ENCODE measurements at places on chromosomes 3 and 15.

DNA sequence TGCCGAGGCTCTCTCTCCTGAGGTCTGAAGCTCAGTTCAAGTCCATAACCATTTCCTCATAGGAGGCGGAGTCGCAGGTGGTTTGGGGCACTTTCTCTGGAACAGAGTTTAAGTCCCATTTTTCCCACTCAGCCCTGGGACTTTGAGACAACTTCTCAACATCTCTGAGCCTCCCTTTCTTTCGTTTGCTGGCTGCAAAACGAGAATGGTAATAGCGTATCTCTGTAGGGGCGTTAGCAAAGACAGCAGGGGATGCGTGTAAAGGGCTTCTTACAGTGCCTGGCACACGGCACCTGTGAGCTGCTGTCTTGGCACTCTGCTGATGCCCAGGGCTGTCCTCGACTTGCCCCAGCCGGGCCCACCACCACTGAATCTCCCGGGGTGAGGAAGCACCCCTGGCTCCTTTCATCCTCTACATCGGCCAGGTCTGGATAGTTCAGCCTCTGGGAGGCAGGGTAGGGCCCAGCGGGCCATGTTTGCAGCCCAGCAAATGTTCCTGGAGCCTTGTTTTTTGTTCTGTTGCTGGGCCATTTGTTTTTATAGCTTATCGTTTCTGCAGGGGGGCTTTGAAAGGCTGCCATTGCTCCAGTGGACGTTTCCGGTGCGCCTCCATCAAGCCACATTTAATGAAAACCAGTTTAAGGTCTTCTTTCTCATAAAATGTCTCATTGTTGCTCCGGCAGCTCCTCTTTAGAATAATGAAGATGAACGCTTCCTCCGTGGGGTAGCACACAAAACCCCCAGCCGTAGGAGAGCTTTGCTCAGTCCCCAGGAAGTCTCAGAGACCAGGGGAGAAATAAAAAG lies 60.0 kb upstream of the WNT5A start:
- no peak for DNase-seq

DNA sequence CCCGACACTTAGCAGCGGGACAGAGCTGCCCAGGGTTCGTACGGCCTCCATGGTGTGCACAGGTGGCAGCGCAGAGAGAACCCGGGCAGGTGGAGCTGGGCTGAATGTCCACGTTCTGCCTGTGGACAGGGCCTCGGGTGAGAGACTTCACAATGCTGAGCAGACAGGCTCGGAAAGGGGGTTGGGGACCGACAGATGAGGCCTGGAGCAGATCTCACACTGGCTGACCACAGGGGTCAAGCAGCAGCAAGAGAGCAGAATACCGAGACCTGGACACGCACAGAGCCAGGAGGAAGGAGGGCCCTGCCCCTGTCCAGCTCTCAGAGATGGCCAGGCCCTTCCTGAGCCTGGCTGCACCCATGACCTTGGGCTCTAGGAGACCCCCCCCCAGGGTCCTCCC lies 83.0 kb downstream of the VGLL4 start:
- no peak for DNase-seq

- no peak for DNase-seq
Observed at GRCh38 chr15:84387086-84387485, 151.5 kb downstream of the GOLGA6L4 start.

- DNase-seq = no peak
Observed at GRCh38 chr15:29024662-29025061, 138.9 kb downstream of the APBA2 start.

GRCh38 chr3:28019740-28020139 lies 221.7 kb upstream of the CMC1 start:
- DNase-seq = no peak

DNA sequence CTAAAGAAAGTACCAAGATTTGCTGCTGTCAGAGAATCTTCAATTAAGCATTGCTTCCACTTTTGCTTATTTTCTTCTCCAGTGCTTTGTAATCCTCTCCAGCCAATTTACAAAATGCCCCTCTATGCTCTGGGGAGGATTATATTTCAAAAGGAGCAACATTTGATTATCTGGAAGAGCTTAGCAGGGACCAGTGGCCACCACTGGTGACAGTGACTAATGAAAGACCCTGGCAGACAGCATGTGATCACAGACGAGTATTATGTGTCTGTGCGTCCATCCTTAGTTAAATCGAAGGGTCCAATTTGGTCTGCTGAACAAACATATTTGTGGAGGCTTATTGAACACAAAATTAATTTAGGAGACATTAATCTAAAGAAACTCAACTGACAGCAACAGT lies 152.6 kb downstream of the ZNF621 start:
- DNase-seq = no peak

DNA sequence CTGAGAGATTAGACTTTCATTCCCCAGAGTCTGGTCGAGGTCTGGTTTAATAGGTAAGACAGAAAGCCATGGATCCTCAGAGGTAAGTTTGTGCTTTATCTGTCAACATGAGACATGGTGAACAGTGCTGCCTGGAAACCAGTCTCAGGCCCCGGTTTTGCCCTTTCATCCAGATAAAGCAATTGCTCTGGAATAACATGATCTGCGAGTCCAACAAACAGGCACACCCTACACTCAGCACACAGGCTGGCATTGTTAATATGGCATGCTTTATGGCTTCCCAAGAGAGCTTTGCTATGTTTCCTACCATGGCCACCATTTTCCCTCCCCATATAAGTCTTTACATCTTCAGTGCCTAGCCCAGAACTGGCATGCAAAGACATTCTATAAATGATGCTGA lies 30.1 kb upstream of the MNS1 start:
- no peak for DNase-seq

- DNase-seq = no peak
Observed at GRCh38 chr3:183822631-183823030, 2.7 kb downstream of the MAP6D1 start.

DNA sequence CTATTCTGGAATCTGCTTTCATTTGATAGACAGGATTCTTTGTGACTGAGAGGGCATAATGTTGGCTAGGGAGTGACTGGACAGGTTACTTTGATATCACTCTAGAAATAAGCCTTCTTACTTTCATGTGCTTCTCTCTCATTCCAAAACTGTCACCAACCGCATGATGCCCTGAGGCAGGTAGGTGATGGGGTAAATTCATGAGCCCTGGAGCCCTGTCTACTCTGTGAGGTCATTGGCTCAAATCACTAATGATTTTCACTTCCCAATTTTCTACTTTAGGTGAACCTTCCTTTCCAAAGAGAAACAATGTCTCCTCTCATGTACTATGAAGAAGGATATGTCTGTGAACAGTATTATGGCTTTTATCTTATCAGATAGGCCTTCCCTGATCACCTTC lies 596.7 kb downstream of the TUSC7 start:
- no peak for DNase-seq

GRCh38 chr15:87365186-87365585 lies 891.4 kb downstream of the NTRK3 start:
- DNase-seq = peak; percentile 29

- no peak for DNase-seq
Observed at GRCh38 chr3:113218011-113218680, 6.8 kb downstream of the BOC start.

GRCh38 chr3:167469381-167469780 lies 4.5 kb downstream of the SERPINI2 start:
- no peak for DNase-seq

DNA sequence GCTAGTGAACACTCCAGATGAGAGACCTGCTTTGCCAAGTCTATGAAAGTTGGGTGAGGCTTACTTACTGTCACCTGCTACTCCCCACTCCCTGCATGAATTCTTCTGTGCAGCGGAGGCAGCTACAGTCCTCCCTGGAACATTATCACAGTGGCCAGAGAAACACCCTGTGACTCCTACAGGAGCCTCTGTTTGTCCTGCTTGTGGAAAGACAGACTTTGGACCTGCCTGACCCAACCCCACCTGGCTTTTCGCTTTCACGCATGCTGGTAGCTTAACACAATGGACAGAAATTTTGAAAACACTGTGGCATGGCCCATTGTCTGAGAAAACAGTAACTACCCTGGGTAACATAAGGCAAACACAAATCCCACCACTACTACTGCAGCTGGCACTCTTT lies 1565.5 kb upstream of the CADM2 start:
- DNase-seq = no peak

DNA sequence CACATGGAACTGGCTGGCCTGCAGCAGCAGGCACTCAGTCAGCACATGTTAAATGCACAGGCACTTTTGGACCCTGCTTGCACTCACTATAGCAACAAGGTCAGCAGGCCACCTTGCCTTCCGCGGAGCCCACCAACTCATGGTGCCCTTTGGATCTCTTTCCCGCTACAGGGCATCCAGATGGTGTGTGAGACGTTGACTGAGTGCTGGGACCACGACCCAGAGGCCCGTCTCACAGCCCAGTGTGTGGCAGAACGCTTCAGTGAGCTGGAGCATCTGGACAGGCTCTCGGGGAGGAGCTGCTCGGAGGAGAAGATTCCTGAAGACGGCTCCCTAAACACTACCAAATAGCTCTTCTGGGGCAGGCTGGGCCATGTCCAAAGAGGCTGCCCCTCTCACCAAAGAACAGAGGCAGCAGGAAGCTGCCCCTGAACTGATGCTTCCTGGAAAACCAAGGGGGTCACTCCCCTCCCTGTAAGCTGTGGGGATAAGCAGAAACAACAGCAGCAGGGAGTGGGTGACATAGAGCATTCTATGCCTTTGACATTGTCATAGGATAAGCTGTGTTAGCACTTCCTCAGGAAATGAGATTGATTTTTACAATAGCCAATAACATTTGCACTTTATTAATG lies 85.0 kb downstream of the TGFBR2 start:
- DNase-seq = no peak

DNA sequence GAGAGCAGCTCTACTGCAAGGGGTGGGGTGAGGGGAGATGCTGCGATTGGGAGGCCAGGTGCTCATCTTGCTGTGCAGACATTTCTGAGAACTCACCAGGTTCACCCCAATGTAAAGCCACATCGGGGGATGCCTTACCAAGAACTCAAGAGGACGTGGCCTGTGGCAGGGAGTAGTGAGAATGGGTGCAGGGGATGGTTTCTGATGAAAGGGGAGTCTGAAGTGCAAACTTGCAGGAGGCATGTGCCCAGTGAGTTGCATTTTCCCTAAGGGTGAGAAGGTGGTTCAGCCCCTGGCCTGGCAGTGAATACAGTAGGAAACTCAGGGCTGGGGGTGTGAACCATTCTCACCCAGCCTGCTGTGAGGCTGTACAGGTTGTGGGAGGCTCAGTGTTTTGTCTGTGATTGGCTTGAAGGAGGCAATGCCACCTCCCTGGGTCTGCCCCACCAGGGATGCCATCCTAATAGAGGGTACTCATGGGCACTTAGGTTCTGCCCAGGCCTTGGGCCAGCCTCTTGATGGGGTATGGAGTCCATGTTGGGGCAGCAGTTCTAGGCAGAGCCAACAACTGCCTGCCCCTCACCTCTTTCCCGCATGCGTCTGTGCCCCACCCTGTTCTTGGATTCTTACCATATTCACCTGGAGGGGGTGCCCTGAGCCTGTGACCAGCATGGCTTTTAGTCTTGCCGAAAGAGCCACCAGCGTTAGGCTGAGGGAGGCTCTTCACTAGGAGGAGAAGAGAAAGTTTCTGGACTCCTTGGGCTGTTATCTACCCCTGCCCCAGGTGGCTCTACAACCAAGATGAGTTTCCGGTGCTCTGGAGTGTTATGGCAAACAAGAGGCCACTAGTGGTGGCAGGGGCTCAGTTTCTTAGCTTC lies 4.5 kb downstream of the HEMK1 start:
- DNase-seq = no peak

DNA sequence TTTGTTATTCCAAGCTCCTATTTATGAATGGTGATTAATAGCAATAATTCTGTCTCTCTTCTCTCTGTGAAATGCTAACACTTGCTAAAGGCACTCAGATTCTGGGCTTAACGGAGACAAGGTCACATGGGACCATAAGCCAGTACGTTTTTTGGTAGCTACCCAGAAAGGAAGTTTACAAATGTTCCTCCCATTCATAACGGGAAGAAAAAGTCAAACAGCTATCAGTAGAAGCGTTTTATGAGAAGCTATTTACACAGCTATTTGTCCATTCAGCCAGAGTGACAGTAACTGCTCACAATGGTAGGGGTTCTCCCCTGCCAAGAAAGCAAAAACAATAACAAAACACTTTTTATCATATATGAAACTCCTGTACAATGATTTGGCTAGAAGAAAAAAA lies 51.5 kb downstream of the ZMAT3 start:
- DNase-seq = no peak

DNA sequence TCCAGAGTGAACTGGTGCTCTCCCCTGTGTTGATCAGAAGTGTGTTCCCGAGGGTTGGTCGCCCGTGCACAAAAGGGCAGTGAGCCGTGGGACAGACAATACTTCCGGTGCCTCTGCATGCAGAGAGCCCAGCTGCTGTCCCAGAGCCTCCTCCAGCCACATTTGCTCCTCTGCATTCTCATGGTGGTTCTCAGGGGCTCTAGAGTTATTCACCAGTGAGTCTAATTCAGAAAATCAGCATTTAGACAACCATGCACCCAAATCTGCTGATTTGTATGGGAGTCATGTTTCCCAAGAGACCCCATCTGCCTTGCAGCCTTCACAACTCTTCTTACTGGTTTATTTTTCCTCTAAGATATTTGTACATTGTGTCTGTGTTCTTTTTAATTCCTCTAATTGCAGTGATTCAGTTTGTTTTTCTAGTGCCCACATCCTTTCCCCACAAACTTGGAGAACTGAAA lies 107.0 kb upstream of the SPRED1 start:
- no peak for DNase-seq

- DNase-seq = no peak
Observed at GRCh38 chr3:186938716-186939115, 8.4 kb downstream of the ST6GAL1 start.

- DNase-seq = no peak
Observed at GRCh38 chr15:81851757-81852156, 194.1 kb downstream of the MEX3B start.

DNA sequence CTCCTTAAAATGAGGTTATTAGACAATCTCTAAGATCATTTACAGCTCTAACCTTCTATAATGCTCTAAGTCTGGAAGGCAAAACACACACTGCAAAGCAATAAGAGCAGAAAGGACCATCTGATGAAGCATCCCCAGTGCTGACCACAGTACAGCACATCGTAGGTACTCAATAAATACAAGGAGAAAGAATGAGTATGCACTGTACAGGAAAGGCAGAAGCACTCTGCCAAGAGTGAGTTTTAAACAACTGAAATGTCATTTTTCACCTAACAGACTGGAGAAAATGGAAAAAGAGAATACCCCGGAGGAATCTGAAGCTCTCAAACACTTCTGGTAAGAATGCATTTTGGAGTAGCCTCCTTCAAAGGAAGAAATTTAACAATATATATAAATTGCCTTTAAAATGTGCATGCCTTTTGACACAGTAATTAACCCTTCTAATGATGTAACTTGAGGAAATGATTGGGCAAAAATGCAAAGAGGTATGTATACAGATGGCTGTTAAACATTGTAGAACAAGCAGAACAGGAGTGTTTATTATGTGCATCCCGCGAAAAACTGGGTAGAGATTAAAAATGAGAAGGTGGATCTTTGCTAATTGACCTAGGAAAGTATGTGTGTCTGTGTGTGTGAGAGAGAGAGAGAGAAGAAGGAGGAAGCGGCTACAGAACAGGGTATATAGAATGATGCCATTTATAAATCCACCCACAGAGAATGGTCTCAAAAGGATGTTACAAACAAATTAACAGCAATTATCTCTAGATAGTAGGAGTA lies 8.0 kb upstream of the OXTR start:
- no peak for DNase-seq

- peak; percentile 5 for DNase-seq
Observed at GRCh38 chr3:86239946-86240345, 751.0 kb downstream of the VGLL3 start.

Data from MCF 10A (cell line).